Fibroblast of pulmonary artery (primary cell): ENCODE measurements at places on chromosomes 11 and 22.

DNA sequence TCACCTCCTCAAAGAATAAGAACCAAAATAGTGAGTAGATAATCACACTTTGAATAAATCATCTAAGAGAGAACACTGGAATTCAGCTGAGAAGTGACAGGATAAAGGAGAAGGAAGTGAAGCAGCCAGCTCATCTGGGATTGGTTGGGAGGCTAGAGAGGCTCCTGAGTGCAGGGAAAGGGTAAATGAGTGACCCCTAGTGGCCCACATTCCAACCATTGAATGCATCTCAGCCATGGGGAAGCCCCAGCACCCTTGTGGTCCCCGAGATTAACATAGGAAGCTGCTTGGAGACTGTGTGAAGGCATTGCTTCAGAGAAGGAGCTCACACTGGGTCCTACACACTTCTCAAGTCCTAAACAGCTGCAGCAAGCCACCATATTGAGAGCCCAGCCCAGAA lies 82.3 kb downstream of the JRKL start:
- DNase-seq = no peak

GRCh38 chr11:74672956-74673692 lies 58.1 kb downstream of the CHRDL2 start:
- peak; percentile 99 for DNase-seq

- no peak for DNase-seq
These were observed 15.3 kb upstream of the TREH start for GRCh38 chr11:118694771-118695170.

- DNase-seq = peak; percentile 55
These were observed 33.2 kb upstream of the ZBTB16 start for GRCh38 chr11:114026355-114026754.

DNA sequence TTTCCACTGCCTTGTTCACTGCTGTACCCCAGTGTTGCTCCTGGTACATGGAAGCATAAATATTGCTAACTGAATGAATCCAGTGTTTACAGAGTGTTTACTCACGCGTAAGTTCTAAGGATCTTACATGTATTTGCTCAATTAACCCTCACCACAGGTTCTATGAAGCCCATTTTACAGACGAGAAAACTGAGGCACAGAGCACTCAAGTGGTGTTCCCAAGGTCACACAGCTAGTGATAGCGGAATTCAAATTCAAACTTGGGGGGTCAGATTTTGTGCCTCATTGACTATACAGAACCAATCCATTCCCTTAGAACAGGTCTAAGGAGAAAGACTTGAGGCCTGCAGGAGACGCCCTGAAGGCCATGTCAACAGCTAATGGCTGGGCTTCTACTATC lies 72.3 kb downstream of the PLEKHA7 start:
- no peak for DNase-seq

GRCh38 chr11:112719736-112720525 lies 241.3 kb upstream of the NCAM1 start:
- peak; percentile 2 for DNase-seq

- no peak for DNase-seq
These were observed 35.0 kb downstream of the TPBGL start for GRCh38 chr11:75275581-75275980.

DNA sequence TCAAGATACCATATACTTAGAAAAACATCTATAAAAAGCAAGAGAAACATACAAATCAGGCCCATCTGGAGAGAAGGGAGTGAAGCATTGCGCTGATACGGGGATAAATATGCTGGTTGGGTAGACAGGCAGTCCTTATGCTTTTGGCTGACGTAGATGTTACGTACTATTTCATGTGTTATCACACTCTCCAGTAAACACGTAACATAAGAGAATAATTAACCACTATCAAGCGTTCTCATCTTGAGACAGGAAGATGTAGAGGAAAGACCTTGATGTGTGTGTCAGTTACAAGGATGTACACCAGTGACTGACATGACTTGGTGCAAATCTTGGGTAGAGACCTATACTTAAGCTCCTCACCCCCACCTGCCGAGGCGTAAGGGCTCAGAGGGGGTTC lies 86.7 kb upstream of the PRODH start:
- DNase-seq = no peak

- DNase-seq = no peak
These were observed 20.4 kb downstream of the C22orf23 start for GRCh38 chr22:37932821-37933578.

- DNase-seq = no peak
These were observed 235.8 kb upstream of the CCDC90B start for GRCh38 chr11:83521647-83522596.

- no peak for DNase-seq
These were observed 684 bp upstream of the NFRKB start for GRCh38 chr11:129896062-129896461.

- DNase-seq = no peak
These were observed 3.8 kb upstream of the C11orf91 start for GRCh38 chr11:33704240-33705002.

DNA sequence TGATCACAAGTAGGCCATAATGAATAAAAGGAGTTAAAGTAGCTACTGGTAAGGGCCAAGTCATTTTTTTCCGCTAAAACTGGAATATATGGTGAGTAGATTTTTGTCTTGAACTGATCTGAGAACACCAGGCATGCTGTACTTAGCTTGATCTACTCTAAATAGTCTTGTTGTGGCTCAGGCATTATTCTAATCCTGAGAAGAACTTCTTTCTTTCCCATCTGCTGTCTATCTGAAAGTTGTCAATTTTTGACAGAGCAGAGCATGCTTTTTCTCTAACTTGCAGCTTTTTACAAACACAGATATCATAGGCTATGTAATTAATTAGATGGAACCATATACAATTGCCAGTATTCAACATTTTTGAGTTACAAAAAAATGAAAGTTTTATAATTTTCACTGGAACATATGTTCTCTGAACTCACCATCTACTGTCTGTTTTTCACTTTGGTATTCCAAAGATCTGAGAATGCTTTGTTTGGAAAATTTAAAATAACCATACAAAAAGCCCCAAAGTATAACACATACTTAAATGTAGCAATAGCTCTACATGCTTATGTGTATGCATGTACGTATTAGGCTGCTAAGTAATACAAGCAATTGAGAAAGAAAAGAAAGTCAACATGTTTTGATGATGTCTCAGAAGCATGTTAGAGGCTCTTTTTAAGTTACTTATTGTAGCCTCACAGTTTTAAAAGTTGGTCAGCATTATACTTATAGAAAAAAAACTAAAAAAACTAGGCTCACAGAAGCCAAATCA lies 542.7 kb upstream of the LUZP2 start:
- DNase-seq = no peak

DNA sequence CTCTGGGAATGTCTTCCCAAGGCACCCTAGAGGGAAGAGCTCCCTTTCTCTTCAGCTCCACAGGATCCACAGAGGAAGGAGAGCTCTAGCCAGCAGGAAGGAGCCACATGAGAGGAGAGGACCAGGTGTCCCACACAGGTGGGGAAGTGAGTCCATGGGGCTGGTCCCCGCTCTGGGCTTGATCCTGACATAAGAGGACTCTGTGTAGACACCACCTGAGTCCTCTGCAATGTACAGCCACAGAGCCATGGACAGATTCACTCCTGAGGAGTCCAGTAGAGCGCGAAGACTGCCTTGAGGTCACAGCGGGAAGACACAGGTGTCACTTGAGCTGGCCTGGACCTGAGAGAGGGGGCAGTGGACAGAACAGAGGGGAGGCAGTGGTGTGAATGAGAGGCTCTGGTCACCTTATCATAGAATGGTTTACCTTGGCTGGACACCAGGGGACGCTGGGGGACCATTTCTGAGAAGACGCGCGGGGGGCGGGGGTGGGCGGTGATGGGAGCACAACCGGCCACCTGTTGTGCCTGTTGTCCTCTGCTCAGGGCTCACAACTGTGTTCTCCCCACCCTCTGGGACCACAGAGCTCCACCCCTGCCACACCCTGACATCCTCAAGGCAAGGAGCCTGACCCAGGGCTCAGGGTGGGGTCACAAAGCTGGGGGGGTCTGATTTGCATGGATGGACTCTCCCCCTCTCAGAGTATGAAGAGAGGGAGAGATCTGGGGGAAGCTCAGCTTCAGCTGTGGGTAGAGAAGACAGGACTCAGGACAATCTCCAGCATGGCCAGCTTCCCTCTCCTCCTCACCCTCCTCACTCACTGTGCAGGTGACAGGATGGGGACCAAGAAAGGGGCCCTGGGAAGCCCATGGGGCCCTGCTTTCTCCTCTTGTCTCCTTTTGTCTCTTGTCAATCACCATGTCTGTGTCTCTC lies 128.2 kb downstream of the ZNF280B start:
- no peak for DNase-seq

- DNase-seq = no peak
These were observed 14.1 kb downstream of the SLC35C1 start for GRCh38 chr11:45818961-45819605.

- no peak for DNase-seq
These were observed at the start of gene CALCA for GRCh38 chr11:14971865-14972580. Gene CALCA (minus strand): TSS chr11:14972351. CDS start chr11:14971192, 1,159 bp downstream.

DNA sequence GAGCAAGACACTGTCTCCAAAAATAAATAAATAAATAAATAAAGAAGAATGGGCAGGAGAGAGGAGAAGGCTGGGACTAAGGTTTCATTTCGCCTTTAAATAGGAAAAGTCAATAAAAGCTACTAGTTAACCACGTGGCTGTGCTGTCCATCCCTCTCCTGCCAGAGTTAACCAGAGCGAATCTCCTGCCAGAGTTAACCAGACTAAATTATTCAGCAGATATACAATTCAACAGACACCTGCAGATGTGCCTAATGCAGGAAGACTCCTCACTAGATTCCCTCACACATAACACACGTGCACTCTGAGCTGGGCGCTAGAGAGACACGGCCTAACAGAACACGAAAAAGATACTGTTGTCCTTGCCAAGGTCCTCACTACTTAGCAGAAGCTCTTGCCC lies 156.1 kb downstream of the IGLL1 start:
- no peak for DNase-seq

DNA sequence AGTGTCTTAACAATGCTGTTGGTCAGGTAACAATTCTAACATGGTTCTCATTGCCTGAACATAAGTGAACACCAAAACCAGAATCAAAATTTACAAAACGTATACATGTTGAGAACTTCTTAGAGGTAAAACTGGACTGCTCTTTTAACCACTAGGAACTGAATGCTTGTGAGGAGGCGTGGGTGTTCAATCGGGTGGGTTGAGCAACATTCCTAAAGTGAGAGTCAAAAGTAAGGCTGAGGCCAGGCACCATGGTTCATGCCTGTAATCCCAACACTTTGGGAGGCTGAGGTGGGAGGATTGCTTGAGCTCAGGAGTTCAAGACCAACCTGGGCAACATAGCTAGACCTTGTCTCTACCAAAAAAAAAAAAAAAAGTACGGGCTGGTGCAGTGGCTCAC lies 11.5 kb downstream of the PPME1 start:
- DNase-seq = no peak

DNA sequence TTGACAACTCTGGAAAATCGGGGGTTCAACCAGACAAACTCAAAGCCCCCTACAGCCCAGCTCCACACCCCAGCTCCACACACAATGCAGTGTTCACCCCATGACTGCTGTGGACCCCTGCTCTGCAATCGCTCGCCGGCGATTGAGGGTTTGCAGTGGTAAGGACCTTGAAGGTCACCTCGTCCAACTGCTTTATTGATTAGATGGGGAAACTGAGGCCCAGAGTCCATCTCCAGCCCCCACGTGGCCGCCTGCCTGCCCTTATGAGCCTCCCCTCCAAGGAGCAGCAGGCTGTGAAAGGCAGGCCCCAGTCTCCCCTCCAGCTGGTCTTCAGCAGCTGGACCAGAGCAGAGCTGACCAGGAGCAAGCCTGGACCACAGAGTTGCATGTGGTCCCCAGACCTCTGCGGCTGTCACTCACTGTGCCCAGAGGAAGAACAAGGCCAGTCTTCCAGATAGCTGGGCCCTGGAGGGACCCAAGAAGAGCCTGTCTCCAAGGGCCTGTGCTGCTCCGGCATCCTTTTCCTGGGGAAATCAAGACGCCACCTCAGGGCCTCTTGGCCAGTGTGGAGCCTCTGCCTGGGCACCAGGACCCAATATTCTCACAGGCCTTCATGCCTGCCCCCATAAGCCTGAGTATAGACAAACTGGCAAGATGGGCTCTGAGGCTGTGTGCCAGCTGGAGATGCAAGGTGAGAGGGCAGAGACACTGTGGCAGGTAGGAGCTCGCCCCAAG lies 8.8 kb upstream of the LINC01488 start:
- no peak for DNase-seq

GRCh38 chr11:79932612-79933011 lies 491.8 kb upstream of the TENM4 start:
- no peak for DNase-seq

DNA sequence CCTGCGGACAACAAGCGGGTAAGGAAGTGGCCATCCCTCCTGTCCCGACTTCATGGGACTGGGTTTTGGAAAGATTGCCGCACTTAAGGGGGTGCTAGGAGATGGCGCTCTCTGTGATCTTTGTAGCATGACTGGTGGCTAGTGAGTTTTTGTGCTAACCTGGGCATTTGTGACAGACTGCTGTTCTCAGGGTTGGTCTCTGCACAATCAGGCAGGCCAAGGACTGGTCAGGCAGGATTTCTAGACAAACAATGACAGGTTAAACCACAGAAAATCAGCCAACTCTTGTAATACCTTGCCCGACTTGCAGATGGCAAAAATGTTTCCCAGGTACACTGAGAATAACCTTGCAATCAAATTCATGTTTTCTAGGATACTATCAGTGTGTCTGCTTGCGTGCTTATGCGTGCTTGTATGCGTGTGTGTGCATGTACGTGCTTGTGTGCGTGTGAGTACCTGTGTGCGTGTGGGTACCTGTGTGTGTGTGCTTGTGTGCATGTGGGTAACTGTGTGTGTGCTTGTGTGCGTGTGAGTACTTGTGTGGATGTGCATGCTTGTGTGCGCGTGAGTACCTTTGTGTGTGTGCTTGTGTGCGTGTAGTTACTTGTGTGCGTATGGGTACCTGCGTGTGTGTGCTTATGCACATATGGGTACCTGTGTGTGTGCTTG lies 25.6 kb upstream of the SORL1-AS1 start:
- DNase-seq = no peak

DNA sequence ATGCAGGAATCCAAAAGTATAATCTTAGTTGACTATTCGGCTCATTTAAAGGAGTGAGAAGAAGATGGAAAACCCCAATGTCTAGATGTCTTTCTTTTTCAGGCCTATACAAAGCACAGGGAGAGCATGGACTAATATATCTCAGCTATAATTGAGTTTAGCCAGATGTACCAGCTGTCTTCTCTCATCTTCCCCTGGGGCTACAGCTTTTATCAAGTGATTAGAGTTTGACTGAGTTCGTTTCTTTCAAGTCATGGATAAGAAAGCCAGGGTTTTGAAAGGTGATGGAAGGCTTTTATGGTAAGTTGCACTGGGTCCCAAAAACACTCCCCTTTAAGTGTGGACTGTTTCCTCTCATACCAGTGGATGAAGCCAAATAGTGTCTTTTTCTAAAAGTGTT lies 1172.8 kb upstream of the TENM4 start:
- DNase-seq = no peak

GRCh38 chr11:85572056-85572455 lies 55.1 kb downstream of the DLG2 start:
- DNase-seq = no peak

DNA sequence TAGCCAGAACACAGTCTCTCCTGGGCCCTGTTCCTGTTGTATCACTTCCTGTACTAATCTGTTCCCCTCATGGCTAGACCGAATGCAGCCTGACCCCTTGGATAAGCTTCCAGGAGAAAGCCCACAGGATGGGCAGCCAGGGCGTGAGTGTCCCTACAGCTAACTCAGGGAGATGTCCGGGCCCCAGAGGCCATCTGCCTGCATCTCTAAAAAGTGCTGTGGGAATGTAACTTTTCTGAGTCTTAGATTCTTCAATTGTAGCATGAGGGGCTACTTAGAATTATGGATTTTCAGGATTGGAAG lies 7.7 kb upstream of the MALAT1 start:
- no peak for DNase-seq
